ENCODE measurements at places on chromosomes 1 and 21.

- DNase-seq = no peak
These were observed 8.4 kb upstream of the BGLAP start for GRCh38 chr1:156233426-156234127.

DNA sequence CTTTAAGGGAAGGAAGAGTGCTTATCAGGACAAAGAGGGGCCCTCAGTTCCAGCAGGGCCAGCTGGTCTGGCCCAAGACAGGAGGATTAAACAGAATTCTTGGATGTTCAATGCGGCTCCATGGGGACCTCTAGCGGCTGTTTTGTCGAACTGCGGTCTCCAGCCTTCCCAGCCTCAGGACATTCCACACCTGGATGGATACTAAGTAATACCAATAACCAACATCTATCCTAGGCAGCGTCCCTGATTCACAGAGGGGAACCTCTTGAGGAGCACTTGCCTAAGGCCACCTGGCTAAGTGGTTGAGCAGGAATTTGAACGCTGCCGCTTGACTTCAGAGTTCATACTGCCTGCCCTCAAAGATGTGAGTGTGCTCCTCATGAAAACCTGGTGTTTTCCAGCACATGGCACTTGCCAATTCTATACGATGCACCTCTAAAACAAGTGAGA is 15.5 kb upstream of the CD247 start:
- DNase-seq = peak; percentile 44

DNA sequence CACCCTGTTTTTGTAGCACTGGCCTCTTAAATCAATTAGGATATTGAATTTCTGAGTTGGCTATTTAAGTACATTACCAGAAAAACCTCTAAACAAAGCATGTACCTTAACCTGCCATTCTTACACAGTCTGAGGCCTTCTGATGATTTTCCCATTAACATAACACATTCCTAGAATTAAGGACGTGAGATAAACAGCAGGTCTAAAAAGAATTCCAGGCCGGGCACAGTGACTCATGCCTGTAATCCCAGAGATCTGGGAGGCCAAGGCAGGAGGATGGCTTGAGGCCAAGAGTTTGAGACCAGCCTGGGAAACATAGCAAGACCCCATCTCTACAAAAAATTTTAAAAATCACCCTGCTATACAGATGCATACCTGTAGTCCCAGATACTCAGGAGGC is 18.0 kb upstream of the LRRC8D start:
- no peak for DNase-seq

DNA sequence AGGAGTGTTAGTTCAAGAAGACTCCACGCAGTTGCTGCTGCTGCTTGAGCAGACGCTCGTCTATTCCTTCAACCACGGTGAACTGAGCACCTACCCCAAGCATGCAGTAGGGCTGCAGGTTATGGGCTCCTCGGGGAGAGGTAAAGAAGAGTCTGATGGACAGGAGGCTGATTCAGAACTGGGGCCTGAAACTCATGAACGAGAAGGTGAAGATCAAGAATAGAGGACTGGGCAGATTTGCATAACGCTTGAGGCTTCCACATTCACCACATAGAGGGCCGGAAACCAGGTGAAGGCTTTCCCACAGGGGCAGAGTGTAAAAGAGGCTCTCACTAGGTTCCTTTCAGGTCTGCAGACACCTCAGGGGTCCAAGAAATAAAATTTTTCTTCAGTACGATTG is 9.1 kb downstream of the ABCA4 start:
- DNase-seq = no peak

GRCh38 chr1:178530037-178530402 is 17.1 kb downstream of the TEX35 start:
- DNase-seq = no peak

GRCh38 chr1:101235696-101236515 is 913 bp upstream of the S1PR1 start:
- no peak for DNase-seq

DNA sequence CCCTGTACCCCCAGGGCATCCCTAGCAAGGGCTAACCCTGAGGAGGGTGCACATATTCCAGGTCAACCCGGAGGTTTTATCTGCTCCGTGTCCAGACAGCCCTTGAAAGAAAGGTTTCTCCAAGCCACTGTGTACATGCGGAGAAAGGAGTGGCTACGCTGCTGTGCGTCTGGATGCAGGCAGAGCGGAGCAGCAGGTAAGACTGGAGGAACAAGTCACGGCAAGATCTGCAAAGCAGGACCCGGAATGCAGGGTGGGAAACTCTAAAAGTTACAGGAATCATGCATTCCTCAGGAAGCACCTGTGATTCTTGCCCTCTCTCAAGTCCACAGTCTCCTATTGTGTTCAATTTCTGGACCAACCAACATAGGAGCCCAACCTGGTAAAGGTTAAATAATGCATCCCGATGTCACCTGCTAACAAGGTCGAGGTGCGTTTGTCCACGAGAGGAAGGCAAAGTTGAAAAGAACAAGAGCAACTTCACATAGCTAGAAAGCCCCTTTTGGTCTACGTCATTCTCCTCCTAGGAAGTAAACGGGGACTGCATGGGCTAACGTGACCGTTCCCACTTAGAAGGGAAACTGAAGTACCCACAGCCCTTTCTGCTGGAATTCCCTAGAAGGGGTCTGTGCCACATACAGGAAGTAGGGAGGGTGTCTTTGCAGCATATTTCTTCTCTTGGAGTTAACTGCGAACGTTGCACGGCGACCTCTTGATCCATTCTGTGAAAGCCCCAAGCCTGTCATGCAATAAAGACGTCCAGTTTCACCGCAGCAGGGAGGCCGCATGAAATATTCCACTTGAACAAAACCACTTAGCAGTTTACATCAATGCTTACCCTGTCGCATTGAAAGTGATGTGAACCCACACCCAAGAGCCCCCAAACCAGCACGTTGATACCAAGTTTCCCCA is 5.8 kb downstream of the TIAM1 start:
- DNase-seq = no peak

GRCh38 chr1:229896306-229896705 is 170.7 kb upstream of the GALNT2 start:
- DNase-seq = no peak

DNA sequence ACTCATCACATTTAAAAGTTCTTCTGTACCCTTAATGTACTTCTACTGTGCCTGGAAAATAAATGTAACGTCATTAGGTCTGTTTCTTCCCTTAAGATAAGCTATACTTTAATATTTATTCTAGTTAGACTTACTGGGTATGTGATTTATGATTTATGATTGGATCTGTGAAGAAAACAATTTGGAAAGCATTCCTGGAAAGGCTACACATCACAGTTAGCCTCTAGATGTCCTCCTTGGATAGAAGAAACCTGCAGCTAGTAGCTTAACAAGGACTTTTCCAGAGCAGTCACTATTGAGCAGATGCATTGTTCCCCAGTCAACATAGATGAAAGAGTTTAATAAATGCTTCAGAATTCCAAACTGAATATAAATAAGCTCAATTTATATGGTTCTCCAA is 22.2 kb upstream of the ABL2 start:
- no peak for DNase-seq

DNA sequence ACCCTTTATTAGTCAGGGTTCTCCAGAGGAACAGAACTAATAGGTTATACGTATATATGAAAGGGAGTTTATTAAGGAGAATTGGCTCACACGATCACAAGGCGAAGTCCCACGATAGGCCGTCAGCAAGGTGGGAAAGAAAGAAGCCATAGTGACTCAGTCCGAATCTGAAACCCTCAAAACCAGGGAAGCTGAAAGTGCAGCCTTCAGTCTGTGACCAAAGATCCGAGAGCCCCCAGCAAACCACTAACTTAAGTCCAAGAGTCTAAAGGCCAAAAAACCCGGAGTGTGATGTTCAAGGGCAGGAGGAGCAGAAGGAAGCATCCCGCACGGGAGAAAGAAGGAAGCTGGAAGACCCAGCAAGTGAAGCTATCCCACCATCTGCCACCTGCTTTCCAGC is 9.9 kb downstream of the IFNLR1 start:
- DNase-seq = no peak

- DNase-seq = no peak
These were observed 225.6 kb upstream of the FGGY start for GRCh38 chr1:59071289-59071688.

GRCh38 chr1:232421143-232421796 is 208.7 kb downstream of the SIPA1L2 start:
- DNase-seq = no peak

GRCh38 chr1:18820791-18821641 is 38.4 kb downstream of the TAS1R2 start:
- DNase-seq = peak; percentile 24

- no peak for DNase-seq
These were observed 60.8 kb downstream of the EDN2 start for GRCh38 chr1:41423511-41424191.

- DNase-seq = no peak
These were observed 146.0 kb downstream of the PLA2G4A start for GRCh38 chr1:186974774-186975181.

- no peak for DNase-seq
These were observed 25.3 kb upstream of the PIK3CD start for GRCh38 chr1:9626201-9626608.

DNA sequence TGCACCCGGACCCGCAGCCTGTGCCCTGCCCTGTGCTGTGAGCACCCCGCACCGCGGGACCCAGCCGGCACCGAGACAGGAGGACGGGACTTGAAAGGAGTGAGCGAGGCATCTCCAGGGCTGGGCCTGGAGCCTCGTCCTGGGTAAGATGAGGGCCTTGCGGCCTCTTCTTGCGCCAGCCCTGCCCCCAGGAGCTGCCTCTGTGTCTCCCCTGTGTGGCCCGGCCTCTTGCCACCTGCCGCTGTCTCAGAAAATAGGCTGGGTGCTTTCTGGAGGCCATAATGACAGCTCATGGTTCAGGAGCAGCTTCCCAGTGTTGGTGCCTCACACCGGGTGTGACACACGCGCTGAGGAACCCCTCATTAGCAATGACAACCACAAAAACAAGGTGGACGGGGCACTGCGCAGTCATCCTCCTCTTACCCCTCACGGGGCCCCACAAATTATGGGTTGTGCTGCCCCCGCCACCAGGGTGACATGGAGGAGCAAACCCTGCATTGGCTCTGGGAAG is 161.5 kb upstream of the C1orf174 start:
- DNase-seq = no peak

GRCh38 chr1:184183919-184184318 is 132.4 kb downstream of the TSEN15 start:
- no peak for DNase-seq

- DNase-seq = peak; percentile 71
These were observed 10.6 kb upstream of the LRRC39 start for GRCh38 chr1:100188617-100189016.

DNA sequence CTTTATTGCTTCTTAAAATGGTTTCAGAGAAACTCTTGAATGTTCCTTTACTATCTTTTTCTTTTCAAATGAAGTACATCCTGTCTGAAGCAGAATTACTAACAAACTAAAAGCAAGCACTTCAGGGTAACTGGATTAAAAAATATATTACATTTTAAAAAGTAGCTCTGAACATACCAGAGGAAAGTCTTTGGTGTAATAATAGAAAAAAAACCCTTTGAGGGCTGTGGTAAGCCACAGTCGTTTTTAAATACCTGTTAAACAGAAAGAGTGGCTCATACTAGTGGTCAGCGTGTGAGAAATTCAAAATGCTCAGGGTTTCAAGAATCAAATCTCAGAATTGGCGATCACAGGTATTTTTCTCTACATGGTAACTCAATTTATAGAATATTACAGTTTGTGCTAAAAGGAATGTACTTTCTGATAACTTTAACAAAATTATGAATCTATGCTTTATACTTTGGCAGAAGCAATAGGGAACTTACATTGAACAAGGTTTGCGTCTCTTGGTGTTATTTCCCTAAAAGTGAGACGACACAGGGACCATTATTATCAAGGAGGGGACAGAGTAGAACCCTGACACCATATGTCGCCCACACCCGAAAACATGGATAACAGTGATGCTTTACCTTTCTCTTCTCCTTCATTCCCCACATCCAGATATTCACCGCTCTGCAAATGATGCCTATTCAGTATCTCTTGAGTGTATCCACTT is 97.0 kb upstream of the DPH5 start:
- DNase-seq = no peak

DNA sequence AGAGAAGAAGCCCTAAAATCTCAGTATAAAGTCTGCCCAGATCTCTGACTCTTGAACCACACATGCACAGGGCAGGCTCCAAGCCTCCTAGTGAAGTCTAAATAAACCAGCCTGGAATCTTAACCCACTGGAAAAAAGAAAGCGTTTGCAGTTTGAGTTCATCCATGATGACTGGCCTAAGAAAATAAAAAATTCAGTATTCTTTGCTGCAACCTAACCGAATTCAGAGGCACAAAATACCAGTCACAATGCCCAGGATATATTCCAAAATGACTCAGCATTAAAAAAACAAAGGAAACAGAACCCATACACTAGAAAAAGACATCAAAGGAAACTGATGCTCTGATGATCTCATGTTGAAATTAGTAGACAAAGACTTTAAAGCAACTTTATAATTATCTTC is 269.2 kb downstream of the SDCCAG8 start:
- no peak for DNase-seq

DNA sequence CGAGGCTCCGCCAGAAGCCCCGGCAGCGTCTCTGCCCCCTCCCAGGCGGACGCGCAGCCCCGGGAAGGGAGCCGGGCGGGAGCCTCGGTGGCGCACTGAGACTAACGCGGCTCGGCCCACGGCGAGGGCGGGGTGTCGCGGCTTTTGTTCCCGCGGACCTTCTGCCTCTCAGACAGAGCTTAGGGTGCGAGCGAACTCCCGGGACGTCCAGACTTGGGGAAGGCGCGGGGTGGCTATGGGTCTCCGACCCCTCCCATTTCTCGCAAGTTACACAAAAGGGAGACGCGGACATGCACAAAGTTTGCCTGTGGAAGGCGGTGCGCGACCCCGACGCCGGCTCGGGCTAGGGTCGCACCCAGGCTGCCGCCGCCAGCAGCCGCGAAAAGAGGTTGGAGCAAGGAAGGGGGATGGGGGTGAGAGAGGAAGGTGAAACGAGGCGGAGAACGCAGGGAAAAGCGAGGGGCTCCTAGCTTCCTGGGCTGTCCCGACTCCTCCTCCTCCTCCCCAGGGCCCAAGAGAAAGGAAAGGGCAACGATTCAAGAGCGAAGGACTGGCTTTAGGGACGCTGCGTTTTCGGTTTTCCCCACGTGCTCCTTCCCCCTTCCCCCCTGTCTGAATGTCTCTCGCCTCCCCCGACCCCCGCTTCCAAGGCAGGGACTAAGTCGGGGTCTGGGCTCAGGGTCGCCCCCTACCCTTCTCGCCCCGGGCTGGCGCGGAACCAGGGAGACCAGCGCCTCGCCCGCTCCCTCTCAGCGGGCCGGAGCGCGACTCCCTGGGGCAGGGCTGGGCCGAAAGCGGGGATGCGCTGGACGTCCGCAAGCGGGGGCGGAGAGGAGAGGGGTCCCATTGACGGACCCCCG is 729 bp downstream of the APP start:
- DNase-seq = peak; percentile 74

DNA sequence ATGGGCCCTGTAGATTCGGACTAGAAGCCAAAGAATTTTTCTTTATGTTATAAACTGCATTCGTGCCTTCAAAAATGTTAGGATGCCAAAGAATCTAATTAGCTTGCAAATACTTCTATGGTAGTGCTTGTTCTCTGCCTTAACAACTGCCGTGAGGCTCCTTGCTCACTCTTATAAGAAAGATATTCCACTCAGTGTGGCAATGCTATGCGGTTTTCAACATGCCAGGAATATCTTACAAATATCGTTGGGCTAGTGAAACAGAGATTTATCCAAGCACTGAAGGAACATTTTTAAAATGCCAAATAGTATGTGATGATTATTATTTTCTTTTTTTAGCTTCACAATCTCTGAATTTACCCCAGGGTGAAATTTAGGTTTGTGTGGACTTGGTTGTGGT is 198.2 kb downstream of the GREM2 start:
- DNase-seq = no peak

- DNase-seq = no peak
These were observed 52.8 kb upstream of the GOLT1A start for GRCh38 chr1:204266504-204267034.

All from hippocampal formation (tissue), 2 donors.